ENCODE measurements at places on chromosomes 3 and 15.
A peak's percentile ranks its signal among the peaks of the same experiment; 100 is the strongest.

GRCh38 chr15:66692391-66692790, 9.6 kb upstream of the SMAD6 start:
- no peak for DNase-seq

DNA sequence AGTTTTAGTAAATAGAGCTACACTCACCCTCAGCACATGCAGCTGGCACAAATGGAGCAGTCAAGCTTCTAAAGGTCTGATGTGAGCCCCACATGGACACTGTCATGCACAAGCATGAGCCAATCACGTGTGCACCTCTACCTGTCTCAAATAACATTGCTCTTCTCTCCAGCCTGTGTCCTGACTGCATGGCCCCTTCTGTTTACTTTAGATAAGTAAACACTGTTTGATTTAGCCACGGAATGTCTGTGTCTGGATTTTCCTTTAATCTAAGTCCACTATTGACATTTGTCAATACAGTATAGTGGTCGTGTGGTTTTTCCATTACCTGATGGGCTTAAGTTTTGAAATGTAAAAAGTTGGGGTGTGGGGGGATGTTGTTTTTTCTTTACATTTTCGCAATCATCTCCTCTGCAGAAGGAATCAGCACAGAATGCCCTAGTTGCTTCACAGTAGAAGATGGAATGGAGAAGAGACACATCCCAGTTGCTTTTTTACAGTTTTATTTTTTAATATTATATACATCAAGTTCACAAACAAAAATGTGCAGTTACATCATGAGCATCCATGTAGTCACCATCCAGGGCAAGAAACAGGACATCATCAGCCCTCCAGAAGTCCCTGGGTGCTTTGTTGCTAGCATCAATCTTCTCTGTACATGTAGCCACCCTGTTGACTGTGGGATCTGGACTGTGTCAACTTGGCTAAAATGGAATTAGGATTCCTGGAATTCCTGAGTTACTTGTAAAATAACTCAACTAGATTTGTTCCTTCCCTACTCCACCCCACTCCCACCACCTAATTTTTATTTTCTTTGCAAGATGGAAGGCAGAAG, 146.1 kb downstream of the UACA start:
- DNase-seq: no peak

- DNase-seq: no peak
Measured at GRCh38 chr15:71781965-71782265, 28.4 kb upstream of the NR2E3 start.

GRCh38 chr3:133460809-133461208, 61.0 kb downstream of the BFSP2 start:
- DNase-seq: no peak

- DNase-seq: no peak
Measured at GRCh38 chr3:144165482-144165881, 193.9 kb downstream of the DIPK2A start.

DNA sequence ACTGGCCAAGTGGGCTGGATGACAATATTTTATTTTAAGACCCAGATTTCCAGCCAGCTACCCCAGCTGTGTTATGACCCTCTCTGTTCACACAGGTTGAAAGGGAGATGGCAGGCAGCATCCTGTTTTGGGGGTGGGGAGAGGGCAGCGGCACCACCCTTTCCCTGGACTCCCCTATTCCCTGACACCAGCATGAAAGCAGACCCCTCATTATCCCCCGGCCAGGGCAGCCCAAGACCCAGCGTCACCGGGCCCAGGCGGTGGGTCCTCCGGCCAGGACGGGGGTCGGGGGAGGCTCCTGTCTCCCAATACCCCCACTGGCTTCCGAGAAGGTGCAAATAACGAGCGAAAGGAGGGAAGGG, 127.6 kb upstream of the MEF2A start:
- peak; percentile 47 for DNase-seq

DNA sequence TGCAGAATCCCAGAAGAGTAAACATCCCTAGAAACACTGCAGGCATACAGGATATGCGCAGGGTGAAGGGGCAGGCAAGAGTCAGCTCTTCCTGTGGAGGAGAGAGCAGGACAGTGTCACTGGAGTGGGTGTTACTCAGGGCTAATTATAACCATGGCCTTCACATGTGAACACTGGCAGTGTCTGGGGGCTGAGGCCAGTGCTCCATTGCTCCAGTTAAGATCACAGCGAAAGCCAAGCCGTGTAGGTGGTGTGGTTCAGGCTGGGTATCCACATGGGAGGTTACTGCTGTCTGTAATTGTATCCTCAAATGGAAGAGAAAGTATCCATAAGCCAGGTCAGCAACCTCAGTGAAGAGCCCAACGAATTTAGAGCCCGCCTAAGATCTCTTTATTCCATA, 84.6 kb downstream of the MESD start:
- no peak for DNase-seq

DNA sequence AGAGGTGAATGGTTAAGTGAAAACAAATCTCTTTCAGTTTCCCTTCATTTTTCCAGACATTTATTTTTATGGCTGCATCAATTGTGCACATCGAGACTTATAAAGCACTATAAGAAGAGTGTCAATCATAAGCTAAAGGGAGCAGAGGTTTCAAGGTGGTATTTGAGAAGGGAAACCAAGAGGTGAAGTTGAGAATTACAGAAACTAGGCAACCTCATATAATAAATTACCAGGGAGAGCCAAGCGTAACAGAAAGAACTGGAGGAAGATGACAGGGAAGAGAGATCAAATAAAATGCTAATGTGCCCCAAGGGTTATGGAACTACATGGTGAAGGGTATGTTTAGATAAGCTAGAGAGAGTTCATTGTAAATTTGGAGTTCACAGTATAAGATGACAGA, 6.3 kb upstream of the CCDC54 start:
- no peak for DNase-seq

- no peak for DNase-seq
Measured at GRCh38 chr3:133963657-133964396, 65.9 kb downstream of the SLCO2A1 start.
